Panc1 (cell line): ENCODE measurements at places on chromosomes 16 and 17.
A peak's percentile ranks its signal among the peaks of the same experiment; 100 is the strongest.

GRCh38 chr17:66312912-66313311, 10.5 kb downstream of the PRKCA start:
- H3K4me1 ChIP-seq: no peaks in the 10 kb centered on the region; the same call in 1 of the 2 replicates
- H3K36me3 ChIP-seq: peaks cover 8% of the 10 kb centered on the region; the same call in 1 of the 2 replicates
- H3K4me3 ChIP-seq: no peak overlapping the region
- DNase-seq: no peak
- H3K27ac ChIP-seq: no peak overlapping the region

DNA sequence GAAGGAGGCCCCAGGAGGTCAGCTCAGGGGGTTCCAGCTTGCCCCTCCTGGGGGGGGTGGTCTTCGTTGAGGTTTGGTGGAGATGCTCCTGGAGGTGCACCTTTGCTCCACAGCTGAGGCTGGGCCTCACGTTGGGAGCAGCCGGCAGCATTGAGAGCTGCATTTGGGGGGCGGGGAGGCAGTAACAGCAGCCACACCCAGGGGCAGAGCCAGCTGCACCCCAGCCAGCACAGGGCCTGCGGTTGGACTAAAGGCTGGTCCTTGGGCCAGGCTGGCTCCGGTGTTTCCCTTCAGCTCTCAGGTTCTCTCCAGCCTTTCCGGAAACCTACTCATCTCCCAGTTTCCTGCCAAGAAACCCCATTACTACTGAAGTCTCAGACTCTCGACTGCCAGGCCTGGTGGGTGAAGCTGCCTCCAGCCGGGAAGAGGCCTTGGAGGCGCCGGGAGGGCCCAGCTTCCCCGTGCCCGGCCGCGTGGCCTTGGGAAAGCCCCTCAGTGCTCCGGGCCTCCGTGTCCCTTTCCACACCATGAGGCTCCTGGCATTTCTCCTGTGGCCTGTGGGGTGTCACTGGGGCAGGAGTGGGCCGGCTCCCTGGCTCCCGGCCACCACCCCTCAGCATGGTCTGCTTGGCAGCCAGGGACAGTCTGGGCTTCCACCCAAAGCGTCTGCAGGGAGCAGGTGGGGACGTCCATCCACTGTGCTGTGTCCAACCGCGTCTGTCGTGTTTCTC, 14.0 kb upstream of the BAIAP2 start:
- no peaks in the 10 kb centered on the region for H3K36me3 ChIP-seq
- no peak overlapping the region for H3K4me3 ChIP-seq
- H3K27me3 ChIP-seq: no peaks in the 10 kb centered on the region
- DNase-seq: no peak
- peaks cover 31% of the 10 kb centered on the region for H3K4me1 ChIP-seq

DNA sequence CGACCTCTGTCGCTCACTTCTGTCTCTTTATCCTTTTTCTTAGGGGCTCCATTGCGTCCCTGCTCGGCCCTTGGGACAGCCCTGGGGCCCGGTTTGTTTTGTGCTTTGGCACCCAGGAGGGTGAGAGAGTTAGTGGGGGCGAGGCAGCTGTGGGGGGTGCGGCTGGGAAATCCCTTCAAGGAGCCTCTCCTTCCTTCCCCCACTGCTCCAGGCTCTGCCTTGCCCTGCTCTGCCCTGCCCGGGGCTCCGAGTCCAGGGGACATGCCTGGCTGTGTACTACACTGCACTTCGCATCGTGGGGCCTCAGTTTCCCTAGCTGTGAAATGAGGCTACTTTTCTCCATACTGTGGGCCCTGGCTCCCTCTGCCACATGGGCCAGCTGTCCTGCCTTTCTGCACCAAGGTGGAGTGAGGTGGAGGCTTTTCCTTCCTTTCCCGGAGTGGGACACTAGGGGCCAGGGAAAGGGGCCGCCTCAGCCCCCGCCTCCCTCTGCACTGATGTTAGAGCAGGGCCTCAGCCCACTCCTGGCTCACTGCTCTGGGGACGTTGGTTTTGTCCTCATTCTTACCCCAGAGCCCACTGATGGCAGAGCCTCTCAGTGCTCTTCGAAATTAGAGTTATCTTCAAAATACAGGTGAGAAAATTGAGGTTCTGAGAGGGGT, 980 bp downstream of the LLGL1 start:
- no peak for DNase-seq
- H3K27me3 ChIP-seq: no peaks in the 10 kb centered on the region
- H3K36me3 ChIP-seq: no peaks in the 10 kb centered on the region
- H3K27ac ChIP-seq: peak overlapping the region; percentile 76
- H3K4me3 ChIP-seq: peak overlapping the region; percentile 72
- H3K4me1 ChIP-seq: peaks cover 2% of the 10 kb centered on the region

DNA sequence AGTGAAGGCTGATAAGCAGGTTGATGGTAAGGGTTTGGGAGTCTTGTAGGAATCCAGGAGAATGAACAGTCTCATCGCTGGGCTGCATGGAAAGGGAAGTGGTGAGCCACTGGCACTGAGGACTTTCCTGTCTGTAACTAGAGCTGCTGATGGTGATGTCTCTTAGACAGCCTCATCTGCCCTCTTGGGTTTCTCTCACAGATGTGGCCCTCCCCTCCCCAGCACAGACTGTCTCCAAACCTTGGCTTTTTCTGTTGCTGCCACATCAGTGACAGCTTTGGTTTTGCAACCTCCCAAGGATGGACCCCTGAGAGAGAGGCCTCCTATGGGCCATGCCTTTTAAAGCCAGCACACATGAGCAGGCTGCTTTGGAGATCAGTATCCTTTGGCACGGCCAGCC, 16.9 kb downstream of the PLCG2 start:
- no peaks in the 10 kb centered on the region for H3K27me3 ChIP-seq
- H3K4me1 ChIP-seq: no peaks in the 10 kb centered on the region
- H3K27ac ChIP-seq: no peak overlapping the region
- no peak overlapping the region for H3K4me3 ChIP-seq
- no peak for DNase-seq

DNA sequence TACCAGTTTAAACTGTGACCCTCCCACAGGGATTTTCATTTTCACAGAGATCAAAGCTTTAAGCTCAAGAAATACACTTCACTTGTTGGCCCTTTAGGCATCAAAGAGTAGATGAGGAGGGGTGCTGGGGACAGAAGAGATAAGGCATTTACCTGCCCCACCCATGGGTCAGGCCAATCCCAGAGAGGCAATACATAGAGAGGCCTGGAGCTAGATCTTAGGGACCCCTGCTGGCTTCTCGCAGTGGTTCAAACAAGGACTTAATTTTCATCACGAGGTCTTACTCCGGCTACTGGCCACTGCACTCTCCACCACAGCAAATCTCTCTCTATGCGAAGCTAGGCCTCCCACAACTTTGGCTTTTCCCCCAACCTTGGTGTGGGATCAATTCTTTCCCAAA, 46.6 kb downstream of the NOG start:
- H3K27me3 ChIP-seq: no peaks in the 10 kb centered on the region
- H3K27ac ChIP-seq: no peak overlapping the region
- H3K4me1 ChIP-seq: no peaks in the 10 kb centered on the region
- H3K36me3 ChIP-seq: no peaks in the 10 kb centered on the region
- H3K4me3 ChIP-seq: no peak overlapping the region
